ENCODE measurements at places on chromosomes 5 and 9.

DNA sequence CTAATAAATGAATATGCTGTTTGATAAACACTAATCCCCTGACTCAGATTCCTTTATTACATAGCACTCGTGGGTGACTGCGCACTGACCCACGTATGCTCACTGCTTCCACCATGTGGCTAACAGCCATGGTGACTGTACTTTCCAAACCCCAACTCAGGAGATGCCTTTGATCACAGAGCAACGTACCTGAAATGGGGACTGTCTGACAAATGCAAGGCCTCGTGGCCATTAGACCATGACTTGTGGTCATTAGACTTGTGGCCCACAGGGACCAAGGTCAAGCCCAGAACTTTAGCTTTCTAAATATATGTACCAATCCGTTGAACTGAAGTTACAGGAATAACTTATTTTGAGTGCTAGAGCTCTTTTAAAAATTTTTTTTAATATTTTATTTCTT, 46.6 kb downstream of the CYFIP2 start:
- no peak for DNase-seq

GRCh38 chr5:141419074-141419880, 1.6 kb upstream of the PCDHGA11 start:
- DNase-seq: no peak

GRCh38 chr5:178644826-178645545, 18.1 kb upstream of the CLK4 start:
- no peak for DNase-seq

GRCh38 chr5:92923885-92924284, 657.1 kb downstream of the NR2F1-AS1 start:
- no peak for DNase-seq

DNA sequence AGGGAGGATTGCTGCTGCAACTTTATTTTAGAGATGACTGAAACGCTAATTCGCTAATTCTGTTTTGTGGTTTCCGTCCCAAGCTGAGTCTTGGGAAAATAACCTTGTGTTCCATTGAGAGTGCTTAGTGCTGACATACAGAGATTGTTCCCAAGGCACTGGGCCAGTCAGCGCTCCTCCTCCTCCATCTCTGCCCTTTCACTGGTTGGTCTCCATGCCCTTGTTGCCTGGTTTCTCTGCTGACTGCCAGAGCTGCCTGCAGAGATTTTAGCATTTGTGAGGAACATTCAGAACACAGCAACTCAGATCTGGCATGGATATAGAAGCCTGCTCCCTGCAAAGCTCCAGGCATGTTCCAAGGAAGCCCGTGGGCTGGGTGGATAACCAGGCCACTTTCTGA, 126.0 kb upstream of the IRX2 start:
- no peak for DNase-seq

DNA sequence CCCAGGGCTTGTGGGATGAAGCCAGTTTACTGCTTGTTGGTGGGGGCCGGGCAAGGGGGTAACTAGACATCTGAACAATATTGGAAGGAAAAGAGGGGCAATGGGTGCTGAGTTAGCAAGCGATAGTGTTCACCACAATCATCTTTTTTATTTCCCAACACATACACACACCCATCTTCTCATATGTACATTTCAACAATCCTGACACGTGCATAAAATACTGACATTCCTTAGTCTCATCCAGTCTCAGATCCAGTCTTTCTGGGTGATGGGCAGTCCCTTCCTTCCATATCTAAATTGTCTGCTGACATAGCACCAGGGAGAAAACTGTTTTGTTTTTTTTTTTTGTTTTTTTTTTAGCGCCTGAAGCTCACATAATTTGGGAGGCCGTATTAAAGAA, 333.6 kb upstream of the TRPC7 start:
- no peak for DNase-seq

GRCh38 chr5:28766565-28767158, 1728.3 kb upstream of the CDH9 start:
- DNase-seq: no peak

DNA sequence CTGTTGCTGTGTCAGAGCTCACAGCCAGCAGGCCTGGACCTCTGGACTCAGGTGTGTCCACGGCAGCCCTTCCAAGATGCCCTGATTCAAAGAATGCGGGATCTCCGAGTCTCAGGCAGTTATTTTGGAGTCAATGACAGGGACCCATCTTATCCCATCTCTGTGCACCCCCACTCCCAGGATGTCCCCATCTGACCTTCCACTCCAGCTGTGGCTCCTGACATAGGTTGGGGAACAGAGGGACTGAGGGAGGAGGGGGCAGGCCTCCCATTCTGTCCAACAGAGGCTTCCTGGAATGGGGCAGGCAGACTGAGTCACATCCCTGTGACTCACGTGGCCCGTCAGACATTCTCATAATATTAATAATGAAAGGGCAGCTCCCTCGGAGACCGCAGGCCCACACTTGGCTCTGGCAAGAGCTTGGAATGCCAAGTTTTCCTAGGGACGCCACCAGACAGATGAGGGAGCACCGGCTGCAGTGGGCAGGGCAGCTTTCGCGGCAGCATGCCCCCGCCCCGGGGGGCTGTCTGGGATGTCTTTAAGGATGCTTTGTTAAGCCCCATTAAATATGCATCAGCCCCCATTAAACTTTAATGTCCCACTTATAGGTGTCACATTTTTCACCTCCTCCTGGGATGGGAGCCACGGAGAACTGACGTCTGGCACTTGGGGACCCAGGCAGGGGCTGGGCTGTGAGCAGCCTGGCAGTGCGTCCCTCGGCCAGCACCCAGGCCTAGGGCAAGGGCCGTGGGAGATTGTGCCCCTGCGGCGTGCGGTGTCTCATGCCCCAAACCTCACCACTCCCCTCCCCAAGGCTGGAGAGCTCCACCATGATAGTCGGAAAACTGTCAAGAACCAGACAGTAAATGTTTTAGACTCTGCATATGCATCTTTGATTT, 23.6 kb upstream of the FIBCD1 start:
- DNase-seq: no peak

DNA sequence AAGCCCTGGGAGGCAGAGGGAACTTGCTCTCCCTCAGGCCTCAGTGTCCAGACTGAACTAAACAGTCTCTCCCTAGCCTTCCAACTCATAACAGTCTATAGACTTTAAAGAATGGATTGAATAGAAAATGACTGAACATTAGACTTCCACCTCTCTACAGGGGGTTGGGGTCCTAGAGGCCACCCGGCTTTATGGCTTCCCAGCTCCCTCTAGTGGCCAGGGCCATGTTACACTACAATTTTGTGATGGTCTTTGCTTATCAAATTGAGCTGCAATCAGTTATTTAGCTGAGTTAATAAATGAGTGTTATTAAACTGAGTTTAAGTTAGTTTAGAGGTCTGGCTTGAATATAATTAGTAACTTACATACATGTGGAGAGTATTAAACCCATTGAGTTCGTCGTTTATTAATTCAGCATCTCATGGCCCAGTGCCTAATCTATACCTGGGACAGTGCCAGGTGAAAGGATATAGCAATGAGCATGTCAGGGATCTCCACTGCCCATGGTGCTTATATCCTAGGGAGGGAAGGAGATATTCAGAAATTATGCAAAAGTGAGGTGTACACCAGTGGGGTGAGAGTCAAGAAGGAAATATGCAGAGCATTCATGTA, 105.2 kb downstream of the SH3TC2 start:
- peak; percentile 38 for DNase-seq

DNA sequence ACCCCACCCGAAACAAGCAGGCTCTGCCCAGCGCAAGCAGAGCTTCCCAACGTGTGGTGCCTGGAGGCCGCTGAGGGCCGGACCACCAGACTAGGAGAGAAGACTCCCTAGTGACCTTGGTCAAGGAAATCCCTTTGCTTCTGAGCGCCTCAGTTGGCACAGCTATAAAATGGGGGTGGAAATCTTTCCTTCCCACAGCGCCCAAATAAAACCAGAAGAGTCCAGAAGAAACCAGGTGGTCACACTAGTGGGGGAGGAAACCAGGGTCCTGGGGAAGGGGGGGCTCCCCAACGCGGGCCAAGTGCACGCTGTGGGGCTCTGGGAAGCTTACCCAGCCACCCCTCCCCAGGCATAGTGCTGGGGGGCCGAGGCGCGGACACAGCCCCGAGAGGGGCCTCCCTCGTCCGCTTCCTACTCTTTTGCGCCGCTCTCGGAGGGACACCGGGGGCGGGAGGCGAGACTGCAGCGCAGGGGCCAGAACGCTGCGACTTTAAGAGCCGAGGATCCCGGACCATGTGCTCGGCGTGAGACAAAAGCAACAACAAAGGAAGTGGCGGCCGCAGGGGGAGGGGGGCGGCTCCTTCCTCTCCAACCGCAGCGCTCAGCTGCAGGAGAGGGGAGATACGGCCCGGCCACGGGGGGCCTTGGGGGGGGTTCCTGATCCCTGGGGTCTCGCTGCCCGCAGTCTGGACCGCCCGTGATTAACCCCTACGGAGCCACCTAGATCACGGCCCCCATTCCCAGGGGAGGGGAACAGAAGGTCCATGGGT, 885 bp downstream of the RNF44 start:
- DNase-seq: peak; percentile 85

DNA sequence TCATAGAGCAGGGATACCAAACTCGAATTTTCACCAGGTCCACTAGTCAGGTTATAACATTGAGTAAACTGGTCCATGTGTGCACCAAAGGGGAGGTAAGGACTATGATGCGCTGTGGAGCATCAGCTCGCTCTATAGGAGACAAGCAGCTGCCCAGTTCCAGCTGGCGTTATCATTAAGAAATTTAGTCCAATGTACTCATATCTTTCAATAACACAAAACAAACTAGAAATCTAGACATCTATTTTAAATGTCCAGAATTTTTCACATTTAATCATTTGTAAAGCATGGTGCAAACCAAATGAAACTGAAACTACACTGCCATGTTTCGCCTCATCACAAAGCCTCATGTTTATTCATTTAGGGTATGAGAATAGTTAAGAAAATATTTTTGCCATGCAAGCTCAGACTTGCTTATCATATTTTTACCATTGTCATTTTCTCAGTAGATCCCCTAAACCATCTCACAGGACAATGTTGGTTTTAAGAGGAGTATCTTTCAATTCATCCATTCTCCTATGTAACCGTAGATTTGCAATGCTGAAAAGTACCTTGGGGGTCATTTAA, 50.9 kb downstream of the ZNF474 start:
- no peak for DNase-seq

DNA sequence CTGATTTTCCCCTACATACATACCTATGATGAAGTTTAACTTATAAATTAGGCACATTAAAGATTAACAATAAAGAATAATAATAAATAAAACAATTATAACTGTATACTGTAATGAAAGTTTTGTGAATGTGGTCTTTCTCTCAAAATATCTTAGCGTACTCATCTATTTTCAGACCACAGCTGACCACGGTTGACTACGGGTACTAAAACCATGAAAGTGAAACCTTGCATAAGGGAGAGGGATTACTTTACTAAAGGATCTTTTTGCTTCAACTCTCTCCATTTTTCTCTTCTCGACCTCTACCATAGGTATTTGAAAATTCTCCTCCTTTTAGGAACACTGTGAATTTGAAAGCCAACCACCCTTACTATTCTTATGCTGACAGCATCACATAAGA, 475.5 kb downstream of the CETN3 start:
- no peak for DNase-seq

GRCh38 chr5:142445266-142445665, 120.4 kb upstream of the SPRY4 start:
- DNase-seq: no peak

- no peak for DNase-seq
These were observed 1.4 kb downstream of the FAM169A start for GRCh38 chr5:74864823-74865222.

DNA sequence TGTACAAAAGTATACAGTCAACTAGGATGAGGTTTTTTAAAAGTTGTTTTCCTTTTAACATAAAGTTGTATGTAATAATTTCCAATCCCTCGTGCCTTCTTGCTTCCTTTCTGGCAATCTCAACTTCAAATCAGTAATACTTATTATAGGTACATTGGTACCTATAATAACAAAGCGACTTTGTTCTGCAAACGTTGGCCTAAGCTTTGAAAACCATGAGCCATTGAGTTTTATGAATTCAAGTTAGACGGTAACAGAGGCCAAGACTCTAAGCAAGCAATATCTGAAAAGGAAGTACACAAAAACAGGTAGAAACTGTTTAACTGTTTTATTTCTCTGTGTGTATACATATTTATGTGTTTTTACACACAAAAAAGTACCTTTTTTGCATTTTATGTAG, 135.2 kb upstream of the GRHPR start:
- DNase-seq: no peak

GRCh38 chr9:117234103-117234502, 180.8 kb downstream of the ASTN2 start:
- no peak for DNase-seq

- DNase-seq: no peak
These were observed 176.9 kb downstream of the BNC2 start for GRCh38 chr9:16693616-16694015.

DNA sequence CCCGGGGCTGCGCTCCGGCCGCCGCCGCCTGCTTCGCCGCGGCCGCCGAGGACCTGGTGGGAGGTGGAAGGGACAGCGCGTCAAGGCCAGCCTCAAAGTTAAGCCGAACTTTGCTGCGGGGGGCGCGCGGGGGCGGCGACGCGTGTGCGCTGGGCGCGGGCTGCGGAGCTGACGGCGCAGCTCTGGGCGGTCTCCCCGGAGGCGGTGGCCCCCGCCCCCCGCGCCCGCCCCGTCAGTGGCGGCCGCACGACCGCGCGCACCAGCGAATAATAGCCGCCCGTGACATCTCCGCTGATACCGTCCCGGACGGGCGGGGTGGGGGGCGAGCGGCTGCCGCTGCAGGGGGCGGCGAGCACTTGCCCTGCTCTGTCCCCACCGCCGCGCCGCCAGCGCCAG, 579 bp upstream of the FAM78A start:
- DNase-seq: peak; percentile 69

DNA sequence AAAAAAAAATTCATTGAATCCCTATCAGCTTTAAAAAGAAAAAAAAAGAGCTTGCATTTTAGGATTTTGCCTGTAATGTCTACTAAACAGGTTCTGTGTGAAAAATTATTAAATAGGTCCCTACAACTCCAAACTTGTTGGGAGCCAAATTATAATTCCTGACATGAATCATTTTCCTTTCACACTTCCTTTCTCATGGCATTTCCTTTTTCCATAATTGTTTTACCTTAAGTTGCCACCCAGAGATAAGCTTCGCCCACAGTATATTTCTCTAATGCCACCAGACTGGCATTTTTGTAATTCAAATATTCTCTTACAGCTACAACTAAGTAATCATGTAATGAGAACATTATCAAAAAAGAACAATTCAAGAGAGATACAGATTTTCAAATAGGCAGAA, 348.8 kb downstream of the EFNA5 start:
- no peak for DNase-seq

DNA sequence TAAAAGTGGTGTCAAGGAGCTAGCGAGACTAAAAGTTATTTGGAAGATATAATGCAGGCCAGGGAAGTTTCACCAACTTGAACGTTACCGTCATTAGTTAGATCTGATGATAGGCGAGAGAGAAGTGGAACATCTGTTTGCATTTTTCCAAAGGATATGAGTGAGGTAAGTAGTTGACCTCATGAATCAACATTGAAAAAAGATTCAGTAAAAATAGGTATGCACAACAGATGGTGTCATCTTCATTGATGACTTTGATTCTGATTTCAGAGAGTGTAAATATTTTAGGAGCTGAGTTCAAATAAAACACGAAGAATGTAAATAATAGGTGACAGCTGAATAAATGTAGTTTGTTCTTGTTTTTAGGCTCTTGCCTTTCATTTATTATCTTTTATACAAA, 998.9 kb upstream of the CDH6 start:
- no peak for DNase-seq

Data from activated naive CD8-positive, alpha-beta T cell treated with anti-CD3 and anti-CD28 coated beads, Interleukin-2, amount 10 ng/mL, durations not matched to agents 7 days and 5 days (primary cell).